ENCODE measurements at places on chromosomes 1 and 21.

DNA sequence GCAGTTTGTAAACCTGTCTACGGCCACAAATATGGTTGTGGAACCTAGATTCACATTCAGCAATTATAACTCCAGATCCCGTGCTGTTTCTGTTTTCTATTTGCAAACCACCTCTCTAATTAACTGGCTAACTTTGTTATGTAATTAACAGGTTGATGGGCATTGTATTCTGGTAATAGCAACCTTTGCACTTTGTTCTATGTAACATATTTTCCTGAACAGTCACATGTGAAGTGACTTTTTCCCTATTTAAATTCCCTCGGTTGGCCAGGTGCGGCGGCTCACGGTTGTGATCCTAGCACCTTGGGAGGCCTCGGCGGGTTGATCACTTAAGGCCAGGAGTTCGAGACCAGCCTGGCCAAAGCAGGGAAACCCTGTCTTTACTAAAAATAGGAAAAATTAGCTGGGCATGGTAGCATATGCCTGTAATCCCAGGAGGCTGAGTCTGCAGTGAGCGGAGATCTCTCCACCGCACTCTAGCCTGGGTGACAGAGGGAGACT lies 1.4 kb downstream of the ACADM start:
- DNase-seq = no peak

GRCh38 chr21:21818898-21819297 lies 820.7 kb downstream of the NCAM2 start:
- DNase-seq = no peak

DNA sequence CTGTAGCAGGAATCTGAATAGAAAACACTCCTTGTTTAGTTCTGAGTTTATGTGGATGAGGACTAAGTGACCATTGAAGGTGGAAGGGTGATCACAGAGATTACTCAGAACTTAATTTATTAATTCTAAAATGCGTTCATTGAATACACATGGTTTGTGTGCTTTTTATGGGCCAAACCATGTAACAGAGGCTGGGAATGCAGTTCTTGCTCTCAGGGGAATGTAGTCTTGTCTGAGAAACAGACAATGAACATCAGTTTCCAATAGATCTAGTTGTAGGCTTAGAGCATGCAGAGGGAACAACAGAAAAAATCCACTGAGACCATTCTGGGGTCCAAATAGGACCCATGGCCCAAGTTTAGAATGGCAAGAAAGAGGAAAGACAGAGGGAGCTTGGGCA lies 46.1 kb downstream of the ITSN1 start:
- DNase-seq = no peak

- no peak for DNase-seq
These were observed 67.7 kb downstream of the SDCCAG8 start for GRCh38 chr1:243323491-243323890.

- DNase-seq = no peak
These were observed 31.9 kb downstream of the PTGER3 start for GRCh38 chr1:71015745-71016144.

GRCh38 chr1:225941187-225941941 lies at the start of gene LEFTY2:
Gene LEFTY2, minus strand, starts transcription at chr1:225941220. Its CDS starts 80 bp downstream, at chr1:225941140.
- DNase-seq = no peak

DNA sequence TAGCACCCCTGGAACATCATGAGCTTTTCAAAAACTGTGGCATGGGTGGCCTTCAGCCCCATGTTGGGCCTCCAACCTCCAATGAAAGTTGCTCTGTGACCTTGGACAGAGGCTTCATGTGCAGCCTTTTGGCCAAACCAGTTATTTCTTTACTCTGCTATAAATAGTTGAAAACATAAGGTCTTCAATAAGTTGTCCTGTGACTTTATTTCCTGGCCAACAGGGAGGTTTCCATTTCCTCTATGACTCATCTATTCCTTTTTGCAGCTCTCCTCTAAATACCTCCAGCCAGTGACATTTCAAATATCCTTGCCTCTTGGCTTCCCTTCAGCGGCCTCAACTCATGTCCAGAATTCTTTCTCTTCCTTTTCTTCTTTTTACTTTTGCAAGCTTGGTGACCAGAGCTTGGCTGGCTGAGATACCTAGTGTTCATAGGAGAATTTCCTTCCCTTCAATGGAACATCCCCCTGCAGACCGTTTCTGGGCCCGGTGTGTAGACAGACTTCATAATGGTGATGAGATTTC lies 22.7 kb upstream of the TRIM67 start:
- DNase-seq = peak; percentile 53

All from esophagus muscularis mucosa (tissue), 4 donors.